ENCODE measurements at places on chromosomes 2 and 18.

GRCh38 chr2:134718023-134718816 is 580 bp downstream of the TMEM163 start:
- no peak for DNase-seq

- no peak for DNase-seq
Observed at GRCh38 chr18:21513741-21514140, 86.8 kb downstream of the ESCO1 start.

DNA sequence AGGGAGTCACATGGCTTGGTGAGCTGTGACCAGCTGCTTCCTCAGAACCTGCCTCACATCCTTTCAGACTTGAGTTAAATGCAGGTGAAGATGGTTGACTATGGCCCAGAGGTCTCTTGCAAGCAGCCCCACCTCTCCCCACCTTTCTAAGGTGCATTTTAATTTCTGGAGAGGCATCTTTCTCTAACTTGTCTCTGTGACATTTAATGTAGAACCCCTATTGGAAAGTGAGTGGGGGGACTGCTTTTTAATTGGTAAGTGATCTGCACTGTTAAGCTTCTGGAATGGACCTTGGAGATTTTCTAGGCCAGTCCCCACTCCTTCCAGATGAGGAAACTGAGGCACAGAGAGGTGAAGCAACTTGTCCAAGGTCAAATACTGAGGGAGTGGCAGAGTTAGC is 37.3 kb upstream of the SKOR2 start:
- no peak for DNase-seq

- DNase-seq: no peak
Observed at GRCh38 chr2:219525533-219526232, 11.4 kb downstream of the ASIC4 start.

- DNase-seq: no peak
Observed at GRCh38 chr2:44686561-44686960, 254.9 kb upstream of the SIX3 start.

DNA sequence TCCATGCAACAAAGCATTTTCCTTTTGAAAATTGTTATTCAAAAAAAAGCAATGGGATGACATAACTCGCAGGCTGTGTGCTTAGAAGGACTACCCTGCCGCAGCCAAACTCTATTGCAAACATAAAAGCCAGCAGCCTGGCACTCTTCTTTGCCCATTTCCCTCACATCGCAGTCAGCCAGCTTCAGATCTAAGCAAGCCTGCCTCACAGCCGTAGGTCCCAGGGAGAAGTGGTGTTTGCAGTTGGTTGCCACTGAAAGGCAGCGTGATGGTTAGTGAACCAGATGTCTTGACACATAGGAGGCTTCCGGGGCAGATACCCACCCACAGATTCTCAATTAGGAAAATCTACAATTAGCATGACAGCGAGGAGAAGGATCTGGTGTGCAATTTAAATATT is 655.2 kb downstream of the RNF144A start:
- no peak for DNase-seq

DNA sequence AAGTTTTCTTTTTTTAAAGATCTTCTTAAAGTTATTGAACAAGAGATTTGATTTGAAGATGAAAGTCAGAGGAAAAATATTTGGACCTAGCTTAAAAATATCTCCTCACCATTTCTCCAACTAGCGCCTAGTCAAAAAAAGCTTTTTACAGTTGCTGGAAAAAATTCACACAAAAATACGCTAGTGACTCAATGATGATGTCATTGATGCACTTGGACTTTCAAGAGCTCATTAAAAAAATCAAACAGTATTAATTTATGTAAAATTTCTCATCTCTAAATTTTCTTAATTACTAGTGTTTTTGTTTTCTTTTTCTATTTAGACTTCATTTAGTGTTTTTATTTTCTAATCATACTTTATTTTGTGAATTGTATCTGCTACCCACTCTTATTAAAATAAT is 41.8 kb downstream of the CIB4 start:
- no peak for DNase-seq

DNA sequence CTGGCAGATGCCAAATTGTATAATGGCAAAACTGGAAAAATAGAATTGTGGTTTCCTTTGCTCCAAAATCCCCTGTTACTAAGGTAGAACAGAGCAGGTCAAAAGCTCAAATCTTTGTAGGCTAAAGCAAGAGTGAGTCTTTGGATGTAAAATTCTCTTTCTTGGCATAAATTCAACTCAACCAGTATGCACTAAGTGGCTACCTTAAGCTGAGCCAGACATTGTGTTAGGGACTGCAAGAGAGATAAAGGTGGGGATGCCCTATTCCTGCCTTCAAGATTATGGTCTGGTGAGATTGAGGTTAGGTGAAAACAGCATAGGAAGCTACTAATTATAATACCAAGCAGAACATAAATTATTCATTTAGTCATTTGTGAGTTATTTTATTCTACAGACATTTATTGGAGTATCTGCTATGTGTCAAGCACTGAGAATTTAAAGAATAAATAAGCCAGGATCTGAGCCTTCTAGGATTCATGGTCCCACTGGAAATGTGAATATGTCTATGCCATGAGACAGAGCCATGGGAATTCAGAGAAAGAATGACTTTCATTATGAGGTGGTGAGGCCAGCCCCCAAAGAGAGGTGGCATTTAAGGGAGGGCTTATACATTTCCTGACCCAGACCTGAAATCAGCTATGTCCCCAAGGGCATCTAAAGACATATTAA is 198.0 kb upstream of the NCKAP5 start:
- DNase-seq: no peak

GRCh38 chr18:53531896-53532295 is 692.6 kb downstream of the MBD2 start:
- no peak for DNase-seq

DNA sequence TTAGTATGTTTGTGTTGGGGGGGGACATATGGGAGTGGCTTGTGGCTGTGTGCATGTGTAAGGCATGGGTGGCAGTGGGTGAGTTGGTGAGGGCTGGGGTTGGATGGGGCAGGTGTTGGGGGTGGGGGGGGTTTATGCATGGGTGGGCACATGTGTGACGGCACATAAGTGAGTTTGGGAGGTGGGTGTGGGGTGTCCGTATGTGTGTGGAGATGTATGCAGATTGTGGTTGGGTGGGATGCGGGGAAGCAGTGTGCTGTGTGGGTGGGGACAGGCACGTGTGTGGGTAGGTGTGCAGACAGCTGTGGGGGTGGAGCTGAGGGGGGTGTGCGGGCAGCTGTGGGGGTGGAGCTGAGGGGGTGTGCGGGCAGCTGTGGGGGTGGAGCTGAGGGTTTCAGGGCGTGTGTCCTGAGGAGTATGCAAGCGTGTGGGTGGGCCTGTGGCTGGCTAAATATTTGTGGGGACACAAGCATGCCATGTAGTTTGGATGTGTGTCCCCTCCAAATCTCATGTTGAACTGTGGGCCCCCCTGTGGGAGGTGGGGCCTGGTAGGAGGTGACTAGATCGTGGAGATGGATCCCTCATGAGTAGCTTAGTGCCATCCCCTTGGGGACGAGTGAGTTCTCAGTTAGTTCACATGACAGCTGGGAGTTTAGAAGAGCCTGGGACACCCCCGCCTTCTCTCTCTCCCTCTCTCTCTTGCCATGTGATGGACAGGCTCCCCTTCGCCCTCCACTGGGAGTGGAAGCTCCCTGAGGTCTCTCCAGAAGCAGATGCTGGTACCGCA is 59.4 kb downstream of the ANKMY1 start:
- no peak for DNase-seq

DNA sequence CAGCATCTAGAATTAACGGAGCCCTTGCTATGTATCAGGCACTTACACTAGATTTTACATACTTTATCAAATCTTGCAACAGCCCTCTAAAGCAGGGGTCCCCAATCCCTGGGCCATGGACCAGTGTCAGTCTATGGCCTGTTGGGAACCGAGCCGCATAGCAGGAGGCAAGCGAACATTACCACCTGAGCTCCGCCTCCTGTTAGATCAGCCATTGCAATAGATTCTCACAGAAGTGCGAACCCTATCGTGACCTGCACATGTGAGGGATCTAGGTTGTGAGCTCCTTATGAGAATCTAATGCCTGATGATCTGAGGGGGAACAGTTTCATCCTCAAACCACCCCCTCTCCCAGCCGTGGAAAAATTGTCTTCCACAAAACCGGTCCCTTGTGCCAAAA is 13.4 kb downstream of the DNAJB2 start:
- DNase-seq: no peak

DNA sequence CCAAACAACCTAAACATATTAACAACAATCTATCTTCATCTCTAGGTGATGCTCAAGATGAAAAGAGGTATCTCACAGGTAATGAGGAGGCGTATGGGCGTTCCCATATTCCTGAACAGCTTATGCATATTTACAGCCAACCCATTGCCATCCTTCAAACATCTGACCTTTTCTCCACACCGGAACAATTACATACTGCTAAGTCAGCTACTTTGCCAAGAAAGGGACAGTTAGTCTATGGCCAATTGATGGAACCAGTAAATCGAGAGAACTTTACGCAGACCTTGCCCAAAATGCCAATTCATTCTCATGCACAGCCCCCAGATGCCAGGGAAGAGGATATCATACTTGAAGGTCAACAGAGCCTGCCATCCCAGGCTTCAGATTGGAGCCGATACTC is 68.0 kb downstream of the FAM171B start:
- no peak for DNase-seq

- no peak for DNase-seq
Observed at GRCh38 chr2:205613970-205614559, 68.2 kb upstream of the NRP2 start.

DNA sequence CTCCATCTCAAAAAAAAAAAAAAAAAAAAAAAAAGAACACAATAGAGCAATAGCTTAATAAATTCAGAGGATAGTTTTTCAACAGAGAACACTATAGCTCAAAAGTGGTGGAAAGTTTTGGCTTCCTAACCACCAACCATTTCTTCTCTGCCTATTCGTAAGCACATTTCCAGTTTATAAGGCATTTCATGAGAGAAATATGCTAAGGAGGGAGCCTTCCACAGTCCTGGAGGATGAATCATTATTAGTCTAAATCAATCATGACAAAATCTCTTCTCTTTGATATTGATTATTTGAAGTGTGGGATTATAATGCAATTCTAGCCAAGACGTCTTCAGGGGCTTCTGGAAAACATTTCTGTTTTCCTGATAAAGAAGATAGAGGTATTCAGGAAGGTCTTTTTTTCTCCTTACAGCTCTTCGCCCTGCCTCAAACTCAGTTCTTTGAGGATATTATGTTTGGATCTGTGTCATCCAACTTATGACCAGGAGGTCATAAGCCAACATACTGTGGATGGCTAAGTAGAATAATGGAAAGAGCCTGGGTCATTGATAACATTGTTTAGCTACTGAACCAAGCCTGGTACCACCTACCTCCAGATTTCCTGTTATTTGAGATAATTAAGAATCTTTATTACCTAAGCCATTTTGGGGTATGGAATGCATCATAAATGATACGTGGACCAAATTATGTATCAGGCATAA is 207.3 kb downstream of the TRIB2 start:
- DNase-seq: peak; percentile 38

DNA sequence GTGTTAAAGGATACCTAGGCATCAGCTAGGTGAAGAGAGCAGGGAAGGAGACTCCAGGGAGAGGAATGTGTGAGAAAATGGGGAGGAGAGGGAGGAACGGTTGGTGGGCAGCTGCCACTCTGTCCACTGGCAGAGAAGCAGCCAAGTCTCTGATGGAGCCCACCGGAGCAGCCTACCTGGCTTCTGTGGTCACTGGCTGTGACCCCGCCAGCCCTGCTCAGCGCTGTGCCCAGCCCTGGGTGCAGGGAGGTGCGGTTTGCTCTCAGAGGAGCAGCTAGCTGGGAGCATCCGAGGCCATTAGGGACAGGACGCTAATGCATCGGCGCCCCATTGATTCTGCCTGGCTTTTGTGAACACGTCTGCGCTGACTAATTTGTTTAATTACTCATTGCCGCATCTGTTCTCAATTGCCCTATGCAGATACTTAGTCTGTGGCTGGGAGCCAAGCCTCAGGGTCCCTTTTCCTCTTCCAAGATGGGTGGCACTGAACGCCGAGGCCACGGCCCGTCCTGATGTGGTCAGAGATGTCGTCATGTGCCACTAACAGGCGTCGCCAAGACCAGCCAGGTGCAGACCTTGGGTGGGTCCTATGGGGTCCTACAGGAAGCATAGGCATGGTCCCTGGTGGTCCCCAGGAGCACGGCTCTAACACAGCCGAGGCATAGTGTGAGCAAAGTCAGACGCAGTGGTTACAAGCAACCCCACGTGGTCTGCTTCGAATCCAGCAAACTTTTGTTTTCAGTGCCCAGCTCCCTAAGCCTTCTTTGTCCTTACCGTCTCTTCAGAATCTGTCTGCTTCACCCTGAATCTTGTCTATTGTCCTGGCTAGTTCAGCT is 82.0 kb downstream of the RRM2 start:
- no peak for DNase-seq

- no peak for DNase-seq
Observed at GRCh38 chr2:1278861-1279260, 134.4 kb upstream of the TPO start.

DNA sequence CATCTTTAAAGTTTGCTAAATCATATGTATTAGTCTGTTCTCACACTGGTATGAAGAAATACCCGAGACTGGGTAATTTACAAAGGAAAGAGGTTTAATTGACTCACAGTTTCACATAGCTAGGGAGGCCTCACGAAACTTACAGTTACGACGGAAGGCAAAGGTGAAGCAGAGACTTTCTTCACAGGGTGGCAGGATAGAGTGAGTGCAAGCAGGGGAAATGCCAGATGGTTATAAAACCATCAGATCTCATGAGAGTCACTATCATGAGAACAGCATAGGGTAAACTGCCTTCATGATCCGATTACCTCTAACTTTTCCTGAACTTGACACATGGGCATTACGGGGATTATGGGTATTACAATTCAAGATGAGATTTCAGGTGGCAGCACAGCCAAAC is 1075.2 kb upstream of the NRXN1 start:
- no peak for DNase-seq

DNA sequence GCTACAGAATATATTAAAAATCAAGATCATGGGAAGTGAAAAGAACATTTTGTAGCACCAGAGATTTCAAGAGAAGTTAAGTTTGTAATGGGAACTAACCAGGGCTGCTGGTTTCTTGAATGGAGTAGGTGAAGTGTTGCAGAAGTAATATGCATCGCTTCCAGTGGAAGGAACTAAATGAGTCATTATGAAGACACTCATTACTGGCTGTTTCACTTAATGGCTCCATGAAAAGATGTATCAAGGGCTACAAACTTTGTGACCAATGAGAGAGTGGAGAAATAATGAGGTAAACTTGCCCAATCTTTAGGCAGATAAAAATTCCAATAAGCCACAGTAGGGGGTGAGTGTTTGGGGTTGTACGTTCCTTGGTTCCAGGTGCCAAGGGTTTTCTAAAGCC is 380.4 kb upstream of the POU3F3 start:
- DNase-seq: no peak

DNA sequence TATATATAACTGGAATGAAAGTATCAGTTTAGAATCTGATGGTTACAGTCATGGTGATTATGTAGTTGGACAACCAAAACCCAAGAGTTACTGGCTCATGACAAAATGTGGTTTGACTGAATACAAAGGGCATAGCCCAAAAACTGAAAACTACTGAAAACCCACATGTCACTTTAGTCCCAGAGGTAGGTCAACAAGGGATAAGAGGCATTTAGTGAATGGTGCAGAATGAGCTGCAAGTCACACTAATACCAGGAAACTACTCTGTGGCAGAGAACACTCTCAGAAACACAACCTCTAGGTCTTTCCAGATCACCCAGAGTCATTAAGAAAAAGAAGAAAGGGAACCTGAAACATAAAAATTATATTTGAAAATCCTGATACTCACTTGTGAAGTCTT is 154.5 kb downstream of the AGPS start:
- DNase-seq: no peak

GRCh38 chr2:219551441-219552381 is 7.9 kb downstream of the TMEM198 start:
- DNase-seq: peak; percentile 60

- no peak for DNase-seq
Observed at GRCh38 chr2:25316101-25316500, 25.6 kb downstream of the DNMT3A start.
